Activated CD8-positive, alpha-beta memory T cell treated with anti-CD3 and anti-CD28 coated beads for 4 hours (primary cell): ENCODE measurements at places on chromosomes 3 and 15.

- DNase-seq: no peak
These were observed 7.0 kb downstream of the CRYGS start for GRCh38 chr3:186536883-186537844.

DNA sequence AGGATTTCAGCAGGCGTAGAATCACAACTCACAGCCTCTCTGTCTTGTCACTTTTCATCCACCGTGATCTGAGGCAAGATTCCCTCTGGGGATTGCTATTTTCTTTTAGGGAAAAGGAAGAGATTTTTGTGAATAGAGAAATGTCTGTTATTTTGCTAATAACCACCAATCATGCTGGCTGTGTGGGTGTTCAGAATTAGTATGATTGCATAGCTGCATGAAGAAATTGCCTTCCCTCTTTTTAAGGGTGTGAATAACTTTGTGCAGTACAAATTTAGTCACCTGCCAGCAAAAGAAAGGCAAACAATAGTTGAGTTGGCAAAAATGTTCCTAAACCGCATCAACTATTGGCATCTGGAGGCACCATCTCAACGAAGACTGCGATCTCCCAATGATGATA lies 60.8 kb downstream of the KAT2B start:
- no peak for DNase-seq

GRCh38 chr15:96344060-96344705 lies 13.7 kb downstream of the NR2F2 start:
- DNase-seq: no peak

- DNase-seq: no peak
These were observed 39.7 kb downstream of the MEF2A start for GRCh38 chr15:99605490-99605931.

- DNase-seq: no peak
These were observed 108.7 kb downstream of the RARB start for GRCh38 chr3:25536521-25537391.

DNA sequence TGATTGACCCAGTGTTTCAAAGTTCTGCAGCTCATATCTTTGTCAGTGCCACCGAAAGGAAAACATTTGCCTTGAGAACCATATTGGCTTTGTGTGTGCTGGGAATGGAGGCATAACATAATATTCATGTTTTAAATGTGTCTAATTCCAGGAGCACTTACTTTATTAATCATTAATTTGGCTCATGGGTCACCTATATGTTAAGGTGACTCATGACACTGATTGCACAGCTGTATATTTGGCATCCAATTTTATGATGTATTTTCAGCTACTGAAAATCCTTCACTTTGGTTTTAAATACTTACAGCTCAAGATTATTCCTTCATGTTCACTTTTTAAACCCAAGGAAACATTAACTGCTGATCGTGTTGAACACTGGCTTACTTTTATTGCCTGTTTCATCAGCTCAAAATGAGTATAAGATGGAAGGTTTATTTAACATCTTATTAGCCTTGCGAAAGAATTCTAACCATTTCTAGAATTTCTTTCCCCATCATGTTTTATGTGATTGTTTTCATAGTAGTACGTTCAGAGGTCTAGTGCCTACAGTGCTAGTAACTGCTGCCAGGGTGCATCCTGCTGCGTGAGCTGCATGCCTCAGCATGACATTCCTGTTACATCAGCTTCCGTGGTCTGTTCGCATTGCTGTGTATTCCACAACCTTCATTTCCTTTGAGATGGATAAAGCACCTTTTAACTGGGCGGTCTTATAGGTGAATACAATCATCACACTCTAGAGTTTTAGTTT lies 63.7 kb downstream of the LRCH3 start:
- no peak for DNase-seq

DNA sequence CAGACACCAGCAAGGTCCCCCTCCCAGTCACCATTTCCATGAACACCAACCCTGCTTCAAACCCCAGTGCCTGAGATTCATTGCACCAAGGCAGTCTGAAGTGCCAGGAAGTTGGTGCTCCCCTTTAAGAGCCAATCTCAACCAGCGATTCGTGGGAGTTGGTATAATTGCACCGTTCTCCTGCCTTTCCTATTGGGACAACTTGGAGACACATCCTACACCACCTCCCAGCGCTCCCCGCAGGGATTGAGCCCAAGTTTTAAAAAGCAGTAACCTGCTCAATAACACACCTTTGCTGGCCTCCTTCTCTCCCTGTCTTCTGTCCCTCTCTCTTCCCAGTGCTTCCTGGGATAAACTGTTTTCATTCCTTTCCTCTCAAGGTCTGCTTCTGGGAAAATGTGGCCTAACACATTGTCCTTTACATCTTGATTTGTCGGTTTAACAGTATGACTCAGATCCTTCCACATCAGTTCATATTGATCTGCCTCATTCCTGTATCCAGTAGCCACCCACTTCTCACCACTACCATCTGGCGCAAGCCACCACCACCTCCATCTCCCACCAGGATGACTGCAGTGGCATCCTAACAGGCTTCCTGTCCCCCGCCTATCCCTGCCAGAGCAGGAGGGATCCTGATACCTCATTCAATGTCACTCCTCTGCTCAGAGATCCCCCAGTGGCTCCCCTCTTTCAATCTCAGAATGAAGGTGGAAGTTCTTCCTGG lies 37.8 kb upstream of the HRH1 start:
- no peak for DNase-seq

GRCh38 chr15:38541026-38541425 lies 23.6 kb downstream of the RASGRP1 start:
- DNase-seq: no peak

GRCh38 chr3:32961189-32961715 lies 9.8 kb downstream of the CCR4 start:
- no peak for DNase-seq

GRCh38 chr15:36793205-36793873 lies 213.9 kb downstream of the CDIN1 start:
- DNase-seq: no peak

DNA sequence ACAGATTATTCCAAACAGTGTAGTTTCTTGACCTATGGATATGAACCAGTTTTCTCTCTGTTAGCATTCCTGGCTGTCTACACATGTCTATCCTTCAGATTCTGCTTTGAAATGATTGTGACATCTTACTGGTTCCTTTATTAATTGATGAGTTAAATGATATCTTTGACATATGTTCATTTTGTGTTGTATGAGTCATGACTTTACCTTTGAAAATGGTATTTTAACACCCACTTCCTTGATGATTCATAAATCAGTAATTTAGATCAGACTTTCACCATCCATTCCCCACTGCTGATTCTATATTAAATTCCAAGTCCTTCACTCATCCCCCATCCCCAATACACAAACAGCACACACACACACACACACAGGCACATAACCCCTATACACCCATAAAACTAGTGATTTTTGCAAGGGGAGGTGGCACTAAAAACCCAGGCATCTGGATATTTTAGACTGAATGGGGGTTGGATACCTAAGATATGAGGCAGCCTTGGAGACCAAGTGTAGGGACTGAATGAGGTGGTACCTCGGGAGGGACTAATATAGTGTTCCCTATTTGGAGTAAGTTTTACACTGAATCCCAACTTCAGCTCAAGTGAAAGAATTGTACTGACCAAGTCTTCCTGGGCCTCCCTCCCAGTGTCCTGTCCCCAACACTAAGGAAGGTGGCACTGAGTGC lies 9.7 kb downstream of the CCK start:
- DNase-seq: no peak

DNA sequence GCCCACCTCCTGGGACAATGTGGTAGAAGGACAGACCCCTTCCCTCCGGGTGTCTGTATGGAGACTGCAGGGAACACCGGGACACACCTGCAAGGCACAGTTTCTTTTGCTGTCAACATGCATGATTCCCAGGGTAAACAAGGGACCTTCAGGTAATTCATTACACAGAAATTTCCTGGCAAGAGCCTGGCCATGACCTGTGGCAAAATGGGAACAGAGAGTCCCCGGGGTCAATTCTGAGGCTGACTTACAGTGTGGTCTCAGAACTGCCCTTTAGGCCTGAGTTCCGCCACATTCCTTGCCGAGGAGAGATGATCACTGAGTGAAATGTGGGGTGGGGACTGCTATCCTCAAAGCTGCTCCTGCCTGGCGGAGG lies 6.3 kb downstream of the STARD5 start:
- no peak for DNase-seq

GRCh38 chr3:17571686-17572085 lies 170.7 kb downstream of the TBC1D5 start:
- DNase-seq: no peak

- DNase-seq: no peak
These were observed 71.6 kb downstream of the KAT2B start for GRCh38 chr3:20111836-20112235.

DNA sequence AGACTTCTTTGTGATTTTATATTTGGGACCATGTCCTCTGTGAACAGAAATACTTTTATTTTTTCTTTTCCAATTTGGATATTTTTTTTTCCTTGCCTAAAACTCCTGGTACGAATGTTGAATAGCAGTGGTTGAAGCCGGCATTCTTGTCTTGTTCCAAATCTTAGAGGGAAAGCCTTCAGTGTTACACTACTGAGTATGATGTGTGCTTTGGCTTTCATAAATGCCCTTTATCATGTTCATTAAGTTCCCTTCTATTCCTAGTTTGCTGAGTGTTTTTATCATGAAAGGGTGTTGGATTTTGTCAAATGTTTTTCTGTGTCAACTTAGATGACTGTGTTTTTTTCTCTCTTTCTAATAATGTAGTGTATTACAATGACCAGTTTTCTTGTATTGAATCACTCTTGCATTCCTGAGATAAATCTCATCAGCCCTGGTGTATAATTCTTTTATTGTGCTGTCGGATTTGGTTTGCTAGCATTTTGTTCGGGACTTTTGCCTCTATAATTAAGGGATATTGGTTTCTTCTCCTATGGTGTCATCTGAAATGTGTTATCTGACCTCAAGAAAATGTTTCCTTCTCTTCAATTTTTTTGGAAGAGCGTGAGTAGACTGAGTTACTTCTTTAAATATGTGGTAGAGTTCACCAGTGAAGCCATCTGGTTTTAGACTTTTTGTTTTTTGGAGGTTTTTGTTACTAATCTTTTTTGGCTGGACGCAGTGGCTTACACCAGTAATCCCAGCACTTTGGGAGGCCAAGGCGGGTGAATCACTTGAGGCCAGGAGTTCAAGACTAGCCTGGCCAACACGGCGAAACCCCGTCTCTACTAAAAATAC lies 33.3 kb downstream of the MAP1A start:
- no peak for DNase-seq

DNA sequence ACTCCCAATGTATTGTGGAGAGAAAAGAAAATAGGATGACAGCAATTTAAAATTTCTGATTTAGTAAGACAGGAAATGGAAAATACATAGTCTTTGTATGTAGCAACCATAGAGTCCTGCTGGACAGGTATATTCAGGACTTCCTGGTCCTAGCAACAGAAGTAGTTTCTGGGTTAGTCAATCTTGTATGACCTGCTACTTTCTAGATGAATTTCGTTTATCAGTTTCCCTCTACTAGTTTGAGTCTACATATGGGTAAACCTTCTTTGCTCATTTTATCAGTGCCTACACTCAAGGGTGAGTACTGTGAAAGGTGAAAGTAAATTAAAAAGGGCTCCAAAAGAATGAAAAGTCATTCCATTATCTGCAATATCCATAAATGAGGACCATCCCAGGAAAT lies 309.8 kb downstream of the UNC13C start:
- no peak for DNase-seq

GRCh38 chr15:75832114-75832513 lies 11.1 kb upstream of the UBE2Q2 start:
- DNase-seq: no peak

DNA sequence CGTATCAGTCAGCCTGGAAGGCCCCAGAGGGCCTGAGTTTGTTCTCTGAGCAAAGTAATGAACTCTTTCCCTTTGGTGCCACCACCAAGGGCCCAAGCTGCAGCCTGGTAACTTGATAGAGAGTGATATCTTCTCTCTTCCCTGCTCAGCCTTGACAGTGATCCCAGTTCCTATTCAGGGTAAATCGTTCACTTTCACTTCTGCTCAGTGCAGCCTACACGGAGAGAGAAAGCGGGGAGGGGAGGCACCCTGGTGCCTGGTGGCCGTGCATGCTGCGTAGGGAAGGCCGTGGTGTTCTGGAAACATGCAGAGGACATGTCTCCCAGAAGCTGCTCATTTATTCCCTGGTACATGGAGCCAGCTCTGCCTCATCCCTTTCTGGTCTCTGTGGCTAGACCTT lies 54.9 kb downstream of the KIF9 start:
- no peak for DNase-seq

DNA sequence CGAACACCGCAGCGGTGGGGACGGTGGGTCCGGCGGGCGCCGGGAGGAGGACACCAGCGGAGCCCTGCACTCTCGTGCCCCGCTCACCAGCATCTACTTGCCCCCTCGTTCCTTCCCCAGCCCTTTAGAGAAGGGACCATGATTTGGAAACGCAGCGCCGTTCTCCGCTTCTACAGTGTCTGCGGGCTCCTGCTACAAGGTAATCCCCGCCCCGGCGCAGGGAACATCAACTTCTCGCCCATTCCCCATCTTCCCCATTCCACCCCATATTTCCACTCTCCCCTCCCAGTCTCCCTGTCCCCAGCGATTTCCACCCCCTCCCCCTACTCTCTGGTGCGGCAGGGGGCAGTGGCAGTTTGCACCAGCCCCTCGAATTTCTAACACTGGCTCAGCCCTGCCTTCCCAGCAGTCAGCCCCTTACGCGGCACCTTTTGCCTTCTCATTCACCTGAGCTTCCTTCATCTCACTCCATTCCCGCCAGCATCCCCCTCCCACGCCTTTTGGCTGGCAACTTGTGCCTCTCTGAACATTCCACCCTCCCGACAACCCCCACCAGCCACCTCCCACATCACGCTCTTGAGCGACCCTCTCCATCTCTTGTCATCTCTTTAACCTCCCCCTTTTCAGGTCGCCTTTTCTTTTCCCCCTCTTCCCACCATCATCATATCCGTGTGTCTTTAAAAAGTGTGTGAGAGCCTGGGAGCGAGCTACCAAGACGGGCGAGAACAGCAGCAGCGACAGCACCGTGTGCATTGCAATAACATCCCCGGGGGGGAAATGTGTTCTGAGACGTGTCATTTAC lies 882 bp downstream of the CADM2 start:
- DNase-seq: no peak
